ENCODE measurements at places on chromosomes 5 and 9. TPM values are rescaled to one million over a fixed set of nuclear protein-coding genes. Genes with fewer than 3 reads are reported as not detected.

DNA sequence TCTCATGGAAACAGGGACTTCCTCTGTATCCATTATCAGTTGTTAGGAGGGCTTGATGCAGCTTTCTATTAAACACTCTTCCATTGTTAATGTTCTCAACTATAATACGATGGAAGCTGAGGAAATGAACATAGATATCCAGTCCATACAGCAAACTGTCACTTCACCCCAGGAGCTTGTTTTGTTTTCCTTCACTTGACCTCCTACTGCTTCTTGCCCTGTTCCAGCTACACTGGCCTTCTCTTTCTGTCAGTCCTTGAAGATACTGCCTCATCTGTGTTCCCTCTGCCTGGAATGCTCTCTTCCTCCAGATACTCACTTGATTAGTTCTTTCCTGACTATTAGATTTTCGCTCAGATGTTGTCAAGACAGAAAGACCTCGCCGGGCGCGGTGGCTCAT is 17.1 kb downstream of the CTNNA1 start:
- no peak overlapping the region for H3K27ac ChIP-seq
- H3K27me3 ChIP-seq, result peaks cover 44% of the 10 kb centered on the region
- no peak overlapping the region for H3K4me3 ChIP-seq
- no peaks in the 10 kb centered on the region for H3K4me1 ChIP-seq

Gene IFNK
- total RNA-seq, result not detected

GRCh38 chr5:150503386-150503785 is 4.5 kb upstream of the NDST1 start:
- H3K36me3 ChIP-seq, result no peaks in the 10 kb centered on the region
- H3K27me3 ChIP-seq, result no peaks in the 10 kb centered on the region
- H3K4me3 ChIP-seq, result no peak overlapping the region
- no peak for DNase-seq
- no peaks in the 10 kb centered on the region for H3K4me1 ChIP-seq
- H3K27ac ChIP-seq, result no peak overlapping the region

DNA sequence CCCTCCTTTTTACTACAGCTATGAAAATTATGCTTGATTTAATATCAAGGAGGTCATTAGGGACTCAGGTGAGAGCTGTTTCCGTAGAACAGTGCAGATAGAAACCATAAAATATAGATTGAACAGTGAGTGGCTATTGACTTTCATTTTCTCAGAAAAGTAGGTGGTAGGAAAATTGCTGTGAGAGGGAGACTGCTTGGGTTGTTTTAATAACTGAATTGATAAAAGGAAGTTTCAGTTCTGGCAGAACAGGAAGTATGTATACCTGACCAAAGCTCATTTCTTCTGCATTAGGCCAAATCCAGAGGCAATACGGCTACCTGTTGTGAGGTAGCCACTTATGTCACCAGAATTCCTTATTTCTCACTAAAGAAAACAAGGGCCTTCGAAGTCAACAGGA is 761.7 kb upstream of the ARRDC3 start:
- no peak overlapping the region for H3K27ac ChIP-seq
- H3K4me3 ChIP-seq, result no peak overlapping the region
- no peaks in the 10 kb centered on the region for H3K27me3 ChIP-seq
- DNase-seq, result no peak

DNA sequence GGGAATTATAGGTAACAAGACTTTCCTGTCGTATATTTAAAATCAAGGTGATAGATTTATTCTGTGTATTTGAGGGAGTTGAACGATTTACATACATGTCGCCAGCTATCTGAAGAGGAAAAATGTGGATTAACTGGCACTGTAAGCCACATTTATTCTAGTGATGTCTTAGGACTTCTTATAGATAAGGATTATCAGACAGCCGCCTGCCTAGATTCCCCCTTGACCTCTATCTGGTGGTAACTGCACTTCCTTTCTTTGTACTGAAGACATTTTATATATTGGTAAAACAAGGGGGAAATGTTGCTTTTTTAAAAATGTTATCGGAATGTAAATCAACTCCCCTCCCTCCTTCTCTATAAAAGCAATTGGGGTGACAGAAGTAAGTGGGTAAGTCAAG is 39.3 kb upstream of the F2RL2 start:
- H3K27ac ChIP-seq, result no peak overlapping the region
- H3K36me3 ChIP-seq, result peaks cover 9% of the 10 kb centered on the region
- H3K4me1 ChIP-seq, result no peaks in the 10 kb centered on the region
- H3K4me3 ChIP-seq, result no peak overlapping the region
- H3K27me3 ChIP-seq, result no peaks in the 10 kb centered on the region

Gene SHLD3
- total RNA-seq, result 6.9 TPM

- H3K4me3 ChIP-seq, result no peak overlapping the region
- peaks cover 2% of the 10 kb centered on the region for H3K36me3 ChIP-seq
- H3K4me1 ChIP-seq, result no peaks in the 10 kb centered on the region
- no peak overlapping the region for H3K27ac ChIP-seq
- H3K27me3 ChIP-seq, result peaks cover 27% of the 10 kb centered on the region
- no peak for DNase-seq
Observed at GRCh38 chr5:73996151-73996755, 370.3 kb downstream of the ARHGEF28 start.

GRCh38 chr9:118529210-118529609 is 825.0 kb downstream of the TLR4 start:
- H3K4me3 ChIP-seq, result no peak overlapping the region
- H3K36me3 ChIP-seq, result no peaks in the 10 kb centered on the region
- DNase-seq, result no peak
- no peak overlapping the region for H3K27ac ChIP-seq
- no peaks in the 10 kb centered on the region for H3K4me1 ChIP-seq

DNA sequence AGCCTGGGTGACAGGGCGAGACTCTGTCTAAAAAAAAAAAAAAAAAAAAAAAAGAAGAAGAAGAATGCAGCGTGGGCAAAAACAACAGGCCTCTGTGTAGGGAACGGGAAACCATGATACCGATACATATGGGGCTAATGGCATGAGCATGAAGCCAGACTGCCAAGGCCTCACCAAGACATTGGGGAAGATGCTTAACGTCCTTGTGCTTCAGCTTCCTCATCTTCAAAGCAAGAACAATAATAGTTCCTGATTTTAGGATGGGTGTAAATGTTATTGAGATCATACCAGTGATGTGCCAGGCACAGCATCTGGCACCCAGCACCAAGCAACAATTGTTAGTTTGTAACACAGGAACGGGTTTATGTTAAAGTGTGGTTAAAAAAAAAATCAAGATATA is 51.4 kb downstream of the NEURL1B start:
- no peak overlapping the region for H3K27ac ChIP-seq
- no peak overlapping the region for H3K4me3 ChIP-seq
- H3K36me3 ChIP-seq, result no peaks in the 10 kb centered on the region
- peaks cover 13% of the 10 kb centered on the region for H3K4me1 ChIP-seq
- no peaks in the 10 kb centered on the region for H3K27me3 ChIP-seq
- DNase-seq, result no peak

Gene CDK7
- 45.7 TPM for total RNA-seq

Gene STKLD1
- 0.31 TPM for total RNA-seq

- H3K4me1 ChIP-seq, result no peaks in the 10 kb centered on the region
- no peaks in the 10 kb centered on the region for H3K27me3 ChIP-seq
- no peak overlapping the region for H3K4me3 ChIP-seq
Observed at GRCh38 chr5:40547994-40548575, 131.6 kb upstream of the PTGER4 start.

GRCh38 chr9:14393418-14393817 is 79.5 kb upstream of the NFIB start:
- H3K27ac ChIP-seq, result no peak overlapping the region
- no peaks in the 10 kb centered on the region for H3K36me3 ChIP-seq
- H3K27me3 ChIP-seq, result no peaks in the 10 kb centered on the region
- no peak for DNase-seq

DNA sequence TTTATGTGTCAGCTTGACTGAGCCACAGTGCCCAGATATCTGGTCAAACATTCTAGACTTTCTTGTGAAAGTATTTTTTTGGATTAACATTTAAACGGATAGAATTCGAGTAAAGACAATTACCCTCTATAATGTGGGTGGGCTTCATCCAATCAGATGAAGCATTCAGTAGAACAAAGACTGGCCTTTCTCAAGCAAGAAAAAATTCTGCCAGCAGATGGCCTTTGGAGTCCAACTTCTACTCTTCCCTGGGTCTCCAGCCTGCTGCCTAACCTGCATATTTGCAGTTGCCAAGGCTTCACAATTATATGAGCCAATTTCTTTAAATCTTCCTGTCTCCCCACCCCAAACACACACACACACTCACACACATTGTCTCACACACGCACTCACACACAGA is 86.4 kb downstream of the MED10 start:
- no peaks in the 10 kb centered on the region for H3K4me1 ChIP-seq
- DNase-seq, result no peak
- H3K4me3 ChIP-seq, result no peak overlapping the region
- no peaks in the 10 kb centered on the region for H3K36me3 ChIP-seq
- H3K27ac ChIP-seq, result no peak overlapping the region

Gene ZNF484
- total RNA-seq, result 6.8 TPM

GRCh38 chr9:73165911-73166310 is 14.2 kb downstream of the ANXA1 start:
- peaks cover 22% of the 10 kb centered on the region for H3K4me1 ChIP-seq
- no peak overlapping the region for H3K4me3 ChIP-seq
- no peaks in the 10 kb centered on the region for H3K27me3 ChIP-seq
- DNase-seq, result no peak

Gene PRUNE2
- 0.35 TPM for total RNA-seq

DNA sequence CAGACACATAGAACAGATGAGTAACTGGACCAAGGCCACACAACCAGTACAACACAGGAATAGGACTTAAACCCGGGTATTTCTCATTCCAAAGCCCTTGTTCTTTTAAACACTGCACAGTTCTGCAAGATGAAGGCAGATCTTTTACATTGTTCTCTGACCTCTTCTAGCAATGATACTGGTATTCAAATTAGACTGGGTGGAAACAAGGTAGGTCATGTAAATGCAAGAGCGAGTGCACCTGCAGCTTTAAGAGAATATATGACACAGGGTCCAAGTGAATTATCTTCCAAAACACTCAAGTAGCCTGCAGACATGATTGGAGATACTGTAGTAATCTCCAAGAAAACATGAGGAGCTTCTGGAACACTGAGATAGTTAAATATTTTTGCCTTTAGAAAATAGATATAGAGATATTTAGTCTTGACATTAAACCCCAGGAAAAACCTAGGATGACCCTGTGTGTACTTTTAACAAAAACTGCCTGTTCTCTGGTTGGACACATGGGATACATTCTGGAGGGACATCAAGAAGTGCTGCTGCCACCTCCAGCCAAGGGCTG is 130.6 kb upstream of the EPB41L4A start:
- no peaks in the 10 kb centered on the region for H3K36me3 ChIP-seq
- no peak overlapping the region for H3K27ac ChIP-seq
- H3K27me3 ChIP-seq, result no peaks in the 10 kb centered on the region
- no peak overlapping the region for H3K4me3 ChIP-seq
- no peaks in the 10 kb centered on the region for H3K4me1 ChIP-seq
- no peak for DNase-seq

Gene SLC27A6
- not detected for total RNA-seq

DNA sequence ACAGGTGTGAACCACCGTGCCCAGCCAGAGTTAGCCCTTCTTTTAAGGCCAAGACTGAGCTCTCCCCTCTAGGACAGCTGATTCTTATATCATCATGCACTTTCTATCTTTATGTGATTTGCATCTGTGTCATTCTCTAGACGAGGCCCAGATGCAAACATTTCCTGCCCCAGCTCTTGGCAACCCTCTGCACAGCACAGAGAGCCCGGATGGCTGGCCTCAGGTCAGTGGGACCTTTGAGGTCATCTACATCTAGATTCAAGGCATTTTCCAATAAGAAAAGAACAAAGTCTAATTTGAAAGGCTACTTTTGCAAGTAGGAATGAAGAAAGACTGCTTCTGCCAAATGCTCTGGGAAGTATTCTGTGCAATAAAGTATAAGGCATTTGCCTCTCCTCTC is 109.0 kb upstream of the DAB2 start:
- no peaks in the 10 kb centered on the region for H3K4me1 ChIP-seq

DNA sequence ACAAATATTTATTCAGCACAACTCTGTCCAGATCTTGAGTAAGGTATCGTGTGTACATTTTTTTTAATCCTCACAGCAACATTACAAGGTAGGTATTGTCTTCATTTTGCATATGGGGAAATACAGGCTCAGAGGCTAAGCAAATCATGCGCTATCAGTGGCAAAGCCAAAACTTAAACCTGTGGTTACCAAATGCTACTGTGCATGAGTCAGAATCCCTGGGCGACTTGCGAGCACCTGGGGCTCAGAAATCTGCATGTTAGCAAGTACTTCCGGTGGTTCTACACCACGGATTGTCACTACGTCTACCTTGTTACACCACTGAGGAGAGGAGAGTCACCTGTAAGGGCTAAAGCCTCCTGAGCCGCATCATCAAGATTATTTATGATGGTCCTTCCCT is 21.3 kb downstream of the C5orf58 start:
- peak overlapping the region; percentile 77 for H3K27ac ChIP-seq
- peak overlapping the region; percentile 44 for H3K4me3 ChIP-seq
- no peaks in the 10 kb centered on the region for H3K27me3 ChIP-seq
- DNase-seq, result peak; percentile 74

DNA sequence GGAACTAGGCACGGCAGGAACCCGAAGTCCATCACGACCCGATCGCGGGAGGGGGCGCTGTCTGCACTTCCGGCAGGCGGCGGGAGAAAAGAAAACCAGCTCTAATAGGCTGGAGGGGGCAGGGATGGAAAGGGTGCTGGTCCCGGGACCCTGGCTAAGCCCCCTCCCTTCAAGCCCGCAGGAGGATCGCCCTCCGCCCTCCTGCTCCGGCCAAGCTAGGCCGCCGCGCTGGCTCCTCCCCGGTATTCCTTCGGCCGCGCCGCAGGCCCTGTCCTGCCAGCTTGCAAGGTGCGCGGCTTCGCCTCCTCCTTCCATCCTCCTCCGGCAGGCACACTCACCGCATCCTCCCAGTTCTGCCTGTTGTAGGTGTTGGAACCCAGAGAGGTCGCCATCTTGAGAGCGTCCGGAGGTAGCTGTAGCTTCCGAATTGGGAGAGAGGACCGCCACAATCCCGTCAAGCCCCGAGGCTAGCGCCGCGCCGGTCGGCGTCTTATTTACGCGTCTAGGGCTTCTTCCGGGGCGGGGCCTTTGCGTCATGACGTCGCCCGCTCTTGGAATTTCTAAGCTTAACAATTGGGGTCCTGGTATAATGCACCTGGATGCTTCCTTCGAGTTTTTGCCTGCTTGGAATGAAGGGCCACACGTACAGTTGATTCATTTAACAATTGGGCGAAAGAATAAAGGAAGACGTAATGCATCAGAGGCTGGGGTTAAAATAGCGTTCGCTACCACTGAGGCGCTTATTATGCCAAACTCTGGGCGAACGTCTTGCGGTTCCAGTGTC is at the start of gene RBM22:
Gene RBM22 (minus strand): TSS at position 469 of the 784 bp plus-strand sequence. CDS start 77 bp downstream, at position 392.
- no peak within 1 kb of the TSS for H3K4me3 ChIP-seq
- peak; percentile 89 for DNase-seq
- no peak within 1 kb of the TSS for H3K27ac ChIP-seq
- H3K4me1 ChIP-seq, result peaks cover 3% of the 10 kb centered on the region
- no peaks in the 10 kb centered on the region for H3K27me3 ChIP-seq

Data from activated naive CD8-positive, alpha-beta T cell treated with anti-CD3 and anti-CD28 coated beads for 36 hours (primary cell).